ENCODE measurements at places on chromosomes 4 and X.

- no peak for DNase-seq
Observed at GRCh38 chrX:64192040-64192439, 13.5 kb downstream of the AMER1 start.

- DNase-seq: no peak
Observed at GRCh38 chr4:100430451-100430850, 87.4 kb downstream of the EMCN start.

- no peak for DNase-seq
Observed at GRCh38 chrX:110863883-110864282, 68.3 kb upstream of the CHRDL1 start.

DNA sequence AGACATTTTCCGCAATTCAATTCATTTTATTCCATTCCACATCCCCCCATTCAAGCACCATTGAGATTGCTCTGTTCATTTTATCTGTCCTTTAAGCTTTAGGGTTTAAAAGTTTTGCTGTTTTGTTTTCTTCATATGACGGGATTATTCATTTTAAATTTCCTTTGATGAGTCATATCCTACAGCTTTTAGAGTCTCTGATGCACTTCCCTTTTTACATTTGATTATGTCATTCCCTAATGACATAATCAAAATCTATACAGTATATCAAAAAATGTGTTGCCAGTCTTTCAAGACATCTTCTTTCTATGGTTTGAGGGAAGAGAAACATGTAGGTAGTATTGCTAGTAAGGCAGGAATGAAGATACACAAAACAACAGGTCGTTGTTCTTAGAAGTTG lies 456.3 kb downstream of the PDGFC start:
- DNase-seq: no peak

- no peak for DNase-seq
Observed at GRCh38 chrX:63979480-63979879, 194.5 kb upstream of the ARHGEF9 start.

DNA sequence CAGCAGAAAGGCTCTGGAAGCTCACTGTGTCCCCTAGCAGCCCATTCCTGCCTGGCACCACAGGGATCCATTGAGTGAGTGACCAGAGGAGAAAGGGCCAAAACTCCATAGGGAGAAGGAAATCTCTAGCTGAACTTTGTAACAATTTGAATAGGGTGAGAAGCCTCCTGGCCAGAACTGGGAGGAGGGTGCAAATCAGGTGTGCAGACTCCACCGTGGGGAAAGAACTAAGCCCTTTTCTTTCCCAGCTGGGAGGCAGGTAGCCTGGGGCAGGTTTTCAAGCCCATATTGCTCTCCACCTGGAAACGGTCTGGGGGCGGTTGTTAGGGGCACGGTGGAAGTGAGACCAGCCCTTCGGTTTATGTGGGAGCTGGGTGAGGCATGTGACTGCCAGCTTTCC lies 227.2 kb downstream of the SNCA start:
- DNase-seq: no peak

DNA sequence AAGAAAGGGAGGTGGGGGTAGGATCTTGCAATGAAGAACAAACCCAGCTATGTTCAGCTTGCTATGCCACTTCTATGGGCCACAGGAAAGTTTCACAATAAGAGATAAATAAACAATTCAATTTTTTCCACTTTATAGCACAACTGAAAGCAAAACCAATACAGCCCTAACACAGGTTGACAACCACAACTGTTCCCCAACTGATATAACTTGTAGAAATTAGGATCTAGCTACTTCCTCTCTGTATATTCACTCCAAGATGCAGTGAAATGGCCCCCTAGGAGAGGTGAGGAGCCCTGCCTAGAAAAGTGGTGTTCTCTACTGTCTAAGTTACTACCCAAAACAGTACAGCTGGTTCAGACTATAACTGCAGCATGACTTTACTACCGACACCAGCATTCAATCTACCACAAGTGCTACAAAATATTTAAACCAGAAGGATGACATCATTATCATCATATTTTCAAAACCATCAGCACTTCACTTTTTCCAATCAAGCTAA lies 77.0 kb downstream of the FBXW7 start:
- no peak for DNase-seq

- DNase-seq: no peak
Observed at GRCh38 chr4:173909294-173909693, 374.2 kb downstream of the FBXO8 start.

DNA sequence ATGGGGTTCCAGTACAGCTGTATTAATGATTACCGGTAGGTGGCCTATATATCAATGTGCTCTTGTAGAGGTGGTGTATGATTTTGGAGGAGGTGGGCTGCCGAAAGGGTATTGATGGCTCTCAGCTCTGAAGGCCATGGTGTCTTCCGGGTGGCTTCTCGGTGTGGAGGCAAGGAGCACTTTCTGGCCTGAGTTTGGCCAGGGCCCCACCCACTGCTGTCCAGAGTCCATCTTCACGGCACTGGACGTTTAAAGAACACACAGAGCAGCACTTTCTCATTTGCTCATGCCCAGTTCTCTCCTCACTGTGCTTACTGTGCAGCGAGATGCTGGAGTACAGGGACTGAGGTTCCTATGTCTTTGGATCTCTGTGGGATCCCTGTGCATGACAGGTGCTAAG lies 16.1 kb downstream of the BST1 start:
- DNase-seq: no peak

DNA sequence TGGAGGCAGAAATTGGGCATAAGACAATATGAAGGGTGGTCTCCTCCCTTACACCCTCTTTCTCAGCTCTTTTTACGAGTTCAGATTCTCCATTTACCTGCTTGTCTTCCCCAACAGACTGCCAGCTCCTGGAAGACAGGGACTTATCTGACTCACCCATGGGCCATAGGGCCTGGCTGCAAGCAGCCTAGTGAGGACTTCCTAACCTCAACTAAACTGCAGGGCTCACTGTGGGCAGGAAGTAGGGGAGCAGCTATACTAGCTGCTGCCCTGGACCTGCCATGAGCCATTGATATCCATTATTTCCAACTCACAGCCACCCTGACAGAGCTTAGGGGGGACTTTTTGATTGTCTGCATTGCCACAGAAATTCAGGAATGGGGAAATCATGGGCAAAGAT lies 11.5 kb upstream of the ZNF718 start:
- no peak for DNase-seq

DNA sequence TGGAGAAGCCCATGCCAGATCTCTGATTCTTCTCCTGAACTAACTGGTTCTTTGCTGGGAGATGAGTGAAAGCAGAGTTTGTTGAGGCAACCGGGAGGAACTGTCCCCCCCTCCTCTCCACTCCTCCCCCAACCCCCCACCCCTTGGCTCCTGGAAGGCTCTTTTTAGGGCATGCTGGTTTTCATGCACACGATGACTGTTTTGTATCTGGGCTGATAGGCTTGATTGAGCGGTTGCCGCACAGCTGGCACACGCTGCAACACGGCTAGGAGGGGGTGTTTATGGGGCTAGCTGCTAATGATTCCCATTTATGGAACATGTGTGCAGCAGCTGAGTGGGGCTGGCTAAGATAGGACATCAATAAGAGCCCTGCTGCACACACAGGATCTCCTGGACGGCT lies 137.2 kb downstream of the SMIM20 start:
- DNase-seq: no peak

All from neural crest cell (in vitro differentiated cells).